ENCODE measurements at places on chromosomes 7 and 10.

GRCh38 chr7:90078921-90079320 is 75.3 kb upstream of the STEAP1 start:
- DNase-seq = no peak

GRCh38 chr10:77415313-77415960 is 222.2 kb downstream of the KCNMA1 start:
- no peak for DNase-seq

- no peak for DNase-seq
Observed at GRCh38 chr7:112101201-112101846, 104.9 kb downstream of the DOCK4 start.

DNA sequence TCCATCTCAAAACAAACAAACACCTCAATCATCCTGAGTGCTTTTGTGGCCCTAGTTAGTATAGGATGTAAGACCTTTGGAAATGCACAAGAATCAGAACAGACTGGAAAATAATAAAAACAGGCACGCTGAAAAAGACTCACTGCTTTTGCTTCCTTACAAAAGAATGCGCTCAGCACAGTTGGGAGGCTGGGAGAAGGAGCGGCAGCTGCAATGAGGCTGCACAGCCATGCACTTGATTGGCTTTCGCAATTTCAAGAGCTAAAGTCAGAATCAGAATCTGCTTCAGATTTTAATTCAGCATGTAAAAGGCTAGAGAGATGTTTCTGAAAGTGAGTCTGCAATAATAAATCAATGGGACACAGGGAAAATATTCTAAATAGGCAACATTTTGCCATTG is 97.2 kb downstream of the FRMD4A start:
- DNase-seq = no peak

DNA sequence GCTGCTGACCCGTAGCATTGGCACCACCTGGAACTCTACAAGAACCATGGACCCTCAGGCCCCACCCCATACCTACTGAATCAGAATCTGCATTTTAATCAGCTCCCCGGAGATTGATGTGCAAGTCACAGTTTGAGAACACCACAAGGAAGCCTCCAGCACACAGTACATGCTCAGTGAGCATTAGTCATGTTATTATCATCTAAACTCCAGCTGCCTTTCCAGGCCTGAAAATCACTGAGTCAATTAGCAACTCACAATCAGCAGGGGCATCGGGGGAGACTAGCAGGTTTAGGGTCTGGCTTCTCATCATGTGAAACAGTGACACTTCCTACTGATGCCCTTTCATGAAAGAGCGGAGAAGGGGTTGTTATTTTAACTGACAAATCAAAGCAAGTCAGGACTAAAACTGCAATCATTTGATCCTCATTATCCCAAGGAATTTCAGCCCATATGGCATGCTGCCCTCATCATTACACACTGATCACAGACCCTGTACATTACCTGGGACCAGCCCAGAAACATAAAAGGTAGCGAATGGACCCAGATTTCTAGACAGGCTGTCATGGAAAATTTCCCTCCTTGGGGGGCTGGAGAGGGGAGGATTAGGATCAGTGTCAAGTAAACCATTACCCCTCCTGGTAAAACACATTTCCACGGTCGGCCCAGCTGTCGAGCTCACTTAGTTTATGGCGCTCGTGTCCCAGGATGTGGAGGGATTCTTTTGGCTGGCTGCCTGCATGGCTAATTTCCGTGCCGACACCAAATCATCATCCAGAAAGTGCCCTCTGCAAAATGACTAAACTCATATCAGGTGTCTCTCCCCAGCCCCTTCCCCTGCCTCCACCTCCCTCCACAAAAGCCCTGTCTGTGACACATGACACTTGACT is 122.8 kb downstream of the PRLHR start:
- no peak for DNase-seq

DNA sequence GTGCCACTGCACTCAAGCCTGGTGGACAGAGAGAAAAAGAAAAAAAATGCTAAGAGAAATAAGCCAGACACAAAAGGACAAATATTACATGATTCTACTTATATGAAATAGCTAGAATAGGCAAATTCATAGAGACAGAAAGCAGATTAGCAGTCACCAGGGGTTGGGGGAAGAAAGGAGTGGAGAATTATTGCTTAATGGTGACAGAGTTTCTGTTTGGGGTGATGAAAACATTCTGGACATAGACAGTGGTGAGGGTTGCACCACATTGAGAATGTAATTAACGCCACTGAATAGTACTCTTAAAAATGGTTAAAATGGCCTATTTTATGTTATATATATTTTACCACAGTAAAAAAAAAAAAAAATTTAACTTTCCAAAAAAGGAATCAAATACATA is 6.4 kb upstream of the NT5C2 start:
- no peak for DNase-seq

- DNase-seq = no peak
Observed at GRCh38 chr7:116224492-116225098, 14.3 kb downstream of the TES start.

DNA sequence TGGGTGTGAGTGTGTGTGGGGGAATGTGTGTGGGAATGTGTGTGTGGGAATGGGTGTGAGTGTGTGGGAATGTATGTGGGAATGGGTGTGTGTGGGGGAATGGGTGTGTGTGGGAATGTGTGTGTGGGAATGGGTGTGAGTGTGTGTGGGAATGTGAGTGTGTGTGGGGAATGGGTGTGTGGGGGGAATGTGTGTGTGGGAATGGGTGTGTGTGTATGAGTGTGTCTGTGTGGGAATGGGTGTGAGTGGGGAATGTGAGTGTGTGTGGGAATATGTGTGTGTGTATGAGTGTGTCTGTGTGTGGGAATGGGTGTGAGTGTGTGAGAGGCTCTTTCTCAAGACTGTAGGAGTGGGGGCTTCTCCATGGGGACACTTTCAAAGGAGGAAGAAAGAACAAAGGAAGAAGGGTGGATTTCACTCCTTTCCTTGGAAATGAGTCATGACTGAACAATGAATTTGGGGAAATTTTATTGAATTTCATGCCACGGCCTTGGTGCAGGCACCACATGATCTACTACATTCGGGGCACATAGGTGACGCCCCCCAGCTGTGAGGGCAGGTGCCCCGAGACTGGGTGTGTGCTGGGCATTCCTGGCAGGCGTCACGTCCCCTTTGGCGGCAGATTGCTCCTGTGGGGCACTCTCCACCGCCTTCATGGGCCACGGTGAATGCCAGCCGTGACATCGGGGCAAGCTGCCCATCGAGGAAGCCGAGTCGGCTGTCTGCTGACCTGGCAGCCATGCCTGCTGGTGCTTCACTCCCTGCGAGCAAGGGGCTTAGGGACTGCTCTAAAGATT is 88.8 kb upstream of the INSIG1 start:
- DNase-seq = no peak

DNA sequence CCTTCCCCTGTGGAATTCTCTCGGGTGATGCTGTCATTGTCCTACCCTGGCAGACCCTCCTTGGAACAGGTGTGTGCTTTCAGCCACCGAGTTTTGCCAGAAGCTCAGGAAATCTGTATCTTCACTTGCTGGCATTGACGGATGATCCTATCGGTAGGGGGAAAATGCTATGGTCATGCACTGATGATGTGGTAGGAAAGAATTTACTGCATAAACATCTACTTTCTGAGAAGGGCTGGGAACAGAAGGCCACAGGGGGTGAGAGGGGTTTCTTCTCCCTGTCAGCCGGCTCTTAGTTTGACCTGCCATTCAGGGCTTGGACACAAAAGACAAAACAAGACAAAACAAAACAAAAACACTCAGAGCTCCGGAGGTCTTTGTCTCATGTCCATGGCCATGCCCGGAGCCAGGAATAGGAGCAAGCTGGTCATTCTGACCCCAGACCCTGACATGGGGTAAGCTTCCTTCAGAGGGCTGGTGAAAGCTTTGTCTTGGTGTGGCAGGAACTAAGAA is 43.6 kb upstream of the CARD11 start:
- no peak for DNase-seq

DNA sequence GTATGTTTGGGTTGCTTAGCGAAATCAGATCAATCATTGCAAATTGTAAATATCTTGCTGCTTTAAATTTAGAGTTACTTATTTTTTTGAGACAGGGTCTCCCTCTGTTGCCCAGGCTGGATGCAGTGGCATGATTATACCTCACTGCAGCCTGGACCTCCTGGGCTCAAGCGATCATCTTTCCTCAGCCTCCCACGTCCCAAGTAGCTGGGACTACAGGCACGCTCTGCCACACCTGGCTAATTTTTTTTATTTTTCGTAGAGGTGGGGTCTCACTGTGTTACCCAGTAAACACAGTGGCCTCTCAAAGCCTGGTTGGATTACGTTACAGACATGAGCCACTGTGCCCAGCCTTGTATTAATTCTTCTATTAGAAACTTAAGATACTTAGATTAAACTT is 1.7 kb downstream of the VDAC2 start:
- no peak for DNase-seq

- DNase-seq = no peak
Observed at GRCh38 chr10:96014473-96015102, 28.8 kb upstream of the CCNJ start.

DNA sequence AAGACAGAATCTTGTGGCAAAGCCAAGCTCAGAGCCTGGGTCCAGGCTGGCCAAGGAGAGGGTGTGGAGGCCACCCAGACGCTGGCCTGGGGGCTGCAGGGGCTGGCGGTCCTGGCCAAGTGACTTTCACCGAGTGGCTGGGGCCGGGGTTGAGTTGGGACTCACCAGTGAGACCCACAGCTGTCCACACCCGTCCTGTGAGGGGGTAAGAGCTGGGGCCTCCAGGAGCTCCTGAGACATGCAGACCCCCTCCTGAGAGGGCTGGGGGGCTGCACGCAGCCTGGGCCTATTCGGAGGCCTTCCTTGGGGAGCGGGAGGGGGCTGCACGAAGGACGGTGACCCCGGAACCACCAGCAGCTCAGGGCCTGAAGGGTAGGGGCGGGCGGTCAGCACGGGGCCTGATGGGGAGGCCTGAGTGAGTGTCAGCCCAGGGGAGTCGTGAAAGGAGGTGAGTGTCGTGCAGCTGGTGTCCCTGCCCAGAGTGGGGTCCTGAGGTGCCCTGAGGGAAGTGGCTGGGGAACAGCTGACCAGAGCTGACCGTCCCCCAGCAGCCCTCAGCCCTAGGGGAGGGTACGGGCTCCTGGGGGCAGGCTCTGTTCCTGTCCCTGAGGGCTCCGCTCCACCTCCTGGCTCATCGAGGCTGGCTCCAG is 100.9 kb downstream of the FOXL3 start:
- no peak for DNase-seq

DNA sequence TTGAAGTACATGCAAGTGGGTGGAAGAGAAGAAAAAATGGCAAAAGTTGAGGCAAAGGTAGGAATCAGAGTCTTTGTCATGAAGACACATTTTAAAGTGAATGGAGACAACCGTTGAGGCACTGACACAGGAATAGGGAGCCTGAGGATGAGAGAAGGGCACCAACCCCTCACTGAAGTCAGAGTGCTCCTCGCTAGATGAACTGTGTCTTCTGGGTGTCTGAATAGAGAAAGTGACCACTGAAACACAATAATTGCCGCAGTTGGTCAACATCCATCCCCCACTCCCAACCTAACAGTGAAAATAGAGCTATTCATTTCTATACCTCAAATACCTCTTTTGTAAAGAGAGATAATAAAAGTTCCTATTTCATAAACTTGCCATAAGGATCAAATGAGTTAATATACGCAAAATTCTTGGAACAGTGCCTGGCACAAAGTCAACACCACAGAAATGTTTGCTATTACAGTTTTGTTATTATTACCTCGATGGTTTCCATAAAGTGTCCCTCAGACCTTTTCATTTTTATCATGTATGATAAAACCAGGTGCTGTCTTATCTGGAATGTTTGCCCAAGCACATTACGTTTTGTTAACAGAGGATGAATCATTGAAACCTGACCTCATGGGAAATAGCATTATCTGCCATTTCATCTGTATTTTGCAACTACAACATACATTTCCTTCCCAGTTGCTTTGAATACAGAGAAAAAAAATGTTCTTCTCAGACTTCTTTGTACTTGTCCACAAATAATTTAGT is 61.8 kb upstream of the SP4 start:
- DNase-seq = peak; percentile 97

- DNase-seq = no peak
Observed at GRCh38 chr7:116539879-116540278, 15.0 kb downstream of the CAV1 start.

DNA sequence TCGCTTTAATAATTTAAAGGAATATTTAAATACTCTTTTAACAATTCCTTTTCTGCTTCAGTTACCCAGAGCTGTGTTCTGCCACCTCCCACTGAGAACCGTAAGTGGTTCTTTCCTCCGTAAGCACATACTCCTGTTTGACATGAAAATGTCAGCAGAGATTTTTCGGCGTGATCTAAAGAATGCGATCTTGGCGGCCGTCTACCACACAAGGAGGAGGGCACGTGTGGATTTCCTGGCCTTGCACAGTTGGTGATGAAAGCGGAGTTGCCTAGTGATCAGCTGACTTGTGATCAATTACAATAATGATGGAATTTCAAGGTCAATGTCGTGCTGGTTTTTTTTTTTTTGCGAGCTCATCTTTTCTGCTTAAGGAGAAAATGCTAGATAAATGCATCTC is 35.6 kb upstream of the INSIG1 start:
- DNase-seq = no peak

GRCh38 chr10:131532291-131532690 is 220.8 kb upstream of the TCERG1L start:
- DNase-seq = no peak

DNA sequence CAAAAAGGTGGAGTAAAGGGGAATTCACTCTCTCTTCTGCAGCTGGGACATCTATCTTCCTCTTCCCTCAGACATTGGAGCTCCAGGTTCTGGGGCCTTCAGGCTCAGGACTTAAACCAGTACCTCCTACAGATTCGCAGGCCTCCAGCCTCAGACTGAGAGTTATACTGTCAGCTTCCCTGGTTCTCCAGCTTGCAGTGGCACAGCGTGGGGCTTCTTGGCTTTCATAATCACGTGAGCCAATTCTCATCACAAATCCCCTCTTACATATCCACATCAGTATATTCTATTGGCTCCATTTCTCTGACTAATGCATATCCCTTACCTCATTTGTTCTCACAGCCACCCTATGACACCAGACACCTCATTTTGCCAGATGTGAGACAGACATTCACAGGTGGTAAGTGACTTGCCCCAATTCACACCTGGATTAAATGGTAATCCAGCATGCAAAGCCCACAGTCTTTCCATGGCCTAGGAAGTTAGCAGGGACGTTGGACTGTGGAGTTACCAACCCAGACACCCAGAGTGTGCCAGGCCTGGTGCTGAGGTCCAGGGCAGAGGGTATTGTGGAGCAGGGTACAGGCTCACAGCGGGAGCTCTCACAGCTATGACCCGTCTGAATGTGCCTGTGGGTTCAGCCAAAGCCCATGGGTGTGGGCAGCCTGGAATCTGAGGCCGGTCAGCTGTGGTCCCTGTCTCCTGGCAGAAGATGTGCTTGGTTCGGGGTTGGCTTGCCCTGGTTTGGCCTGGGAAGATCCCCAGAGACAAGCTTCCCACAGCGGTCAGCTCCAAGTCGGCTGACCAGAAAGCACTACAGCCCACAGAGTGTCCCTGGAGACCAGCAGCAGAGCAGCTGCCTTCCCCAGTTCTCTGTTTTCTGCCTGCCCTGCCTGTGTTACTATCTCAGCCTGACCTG is 18.4 kb upstream of the ZCCHC24 start:
- DNase-seq = no peak

- DNase-seq = no peak
Observed at GRCh38 chr10:80104066-80104926, 25.8 kb downstream of the TMEM254 start.

GRCh38 chr7:148854983-148855382 is 29.1 kb downstream of the EZH2 start:
- DNase-seq = no peak

- DNase-seq = no peak
Observed at GRCh38 chr7:132655131-132655727, 79.0 kb upstream of the PLXNA4 start.

- no peak for DNase-seq
Observed at GRCh38 chr10:132946-133898, 2.0 kb upstream of the ZMYND11 start.

Data from NCI-H748 treated with DMSO at 0.1 percent for 48 hours (cell line).